ENCODE measurements at places on chromosomes 1 and 21.
A peak's percentile ranks its signal among the peaks of the same experiment; 100 is the strongest.

DNA sequence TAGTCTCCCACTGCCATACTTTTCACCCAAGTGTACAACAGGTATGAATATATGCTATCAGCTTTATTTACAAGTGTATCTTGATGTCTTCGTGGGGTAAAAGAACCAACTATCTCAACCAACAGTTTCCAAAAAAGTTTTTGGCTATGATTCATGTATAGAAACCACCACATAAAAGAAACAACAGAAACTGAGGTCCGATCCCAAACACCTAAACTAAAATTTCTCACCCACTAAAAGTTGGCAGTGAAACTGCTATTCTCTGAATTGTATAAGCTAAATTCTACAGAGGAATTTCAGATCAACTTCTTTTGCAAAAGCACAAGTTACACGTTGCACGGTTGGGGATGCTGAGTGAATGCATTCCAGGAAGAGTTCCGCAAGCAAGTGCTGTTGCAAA, 5.0 kb upstream of the KCNE1 start:
- no peak for DNase-seq

- DNase-seq = no peak
Measured at GRCh38 chr1:119946724-119947123, 50.4 kb upstream of the ADAM30 start.

GRCh38 chr1:38724160-38725131, 135.1 kb downstream of the RRAGC start:
- DNase-seq = no peak

DNA sequence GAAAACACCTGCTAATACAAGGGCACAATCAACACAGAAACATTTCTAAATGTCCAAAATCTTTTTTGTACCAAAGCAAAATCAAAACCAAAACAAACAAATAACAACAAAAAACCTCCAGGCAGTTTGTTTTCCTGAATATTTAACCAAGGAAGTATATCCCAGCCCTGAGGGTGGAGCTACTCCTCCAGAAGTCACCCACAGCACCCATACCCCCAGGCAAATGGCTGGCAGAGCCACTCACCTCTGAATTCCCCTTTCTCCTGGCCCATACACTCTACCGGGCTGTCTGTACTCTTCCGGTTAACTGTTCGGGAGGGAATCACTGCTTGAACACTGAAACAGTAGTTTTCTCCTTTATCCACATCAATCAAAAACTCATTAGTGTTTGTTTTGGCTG, 9.5 kb downstream of the F3 start:
- DNase-seq = no peak

- DNase-seq = no peak
Measured at GRCh38 chr1:61631436-61631835, 93.5 kb downstream of the TM2D1 start.

DNA sequence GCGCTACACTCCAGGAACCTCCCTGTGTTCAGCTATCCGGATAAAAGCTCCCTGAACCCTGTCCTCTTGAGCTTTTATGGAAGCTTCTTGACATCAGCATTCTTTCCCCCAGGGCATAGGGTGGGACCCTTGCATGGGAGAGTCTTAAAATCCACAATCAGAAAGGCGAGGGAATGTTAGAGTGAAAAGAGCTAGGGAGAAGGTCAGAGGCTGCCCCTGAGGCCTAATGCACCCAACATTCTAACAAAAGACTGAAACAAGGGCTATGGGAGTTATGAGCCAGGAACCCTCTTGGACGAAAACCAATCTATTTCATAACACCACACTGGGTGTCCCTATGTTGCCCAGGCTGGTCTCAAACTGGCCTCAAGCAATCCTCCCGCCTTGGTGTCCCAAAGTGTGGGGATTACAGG, 36.7 kb downstream of the NEK2 start:
- no peak for DNase-seq

GRCh38 chr1:192629612-192630011, 6.3 kb upstream of the RGS13 start:
- no peak for DNase-seq

DNA sequence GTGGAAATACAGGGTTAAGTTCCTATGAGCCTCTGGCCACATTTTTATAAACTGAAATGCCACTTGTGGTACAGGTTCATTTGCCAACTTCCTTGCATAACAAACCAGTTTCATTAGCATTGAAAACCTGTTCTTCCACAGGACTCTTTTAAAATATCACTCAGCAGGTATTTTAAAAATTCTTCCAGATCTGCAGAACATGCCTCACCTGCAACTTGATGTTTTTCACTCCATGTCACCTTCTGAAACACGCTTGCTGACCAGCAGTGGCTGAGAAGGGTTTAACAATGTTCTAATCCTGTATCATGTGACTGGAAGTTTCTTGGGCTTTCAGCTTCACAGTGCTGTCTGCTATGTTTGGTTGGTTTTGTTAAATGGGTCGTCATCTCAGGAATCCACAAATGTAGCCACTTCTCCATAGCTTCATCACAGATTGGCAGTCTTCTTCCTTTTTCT, 17.6 kb upstream of the CBR3 start:
- DNase-seq = no peak

DNA sequence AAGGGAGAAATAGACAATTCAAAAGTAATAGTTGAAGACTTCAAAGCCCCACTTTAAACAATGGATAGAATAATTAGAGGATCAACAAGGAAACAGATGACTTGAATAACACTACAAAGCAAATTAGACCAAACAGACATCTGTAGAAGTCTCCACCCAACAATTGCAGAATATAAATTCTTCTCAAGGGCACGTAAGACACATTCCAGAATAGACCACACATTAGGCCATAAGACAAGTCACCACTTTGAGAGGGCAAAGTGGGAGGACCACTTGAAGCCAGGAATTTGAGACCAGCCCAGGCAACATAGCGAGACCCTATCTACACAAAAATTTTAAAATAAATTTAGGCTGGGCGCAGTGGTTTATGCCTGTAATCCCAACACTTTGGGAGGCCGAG, 20.5 kb upstream of the RNF186 start:
- DNase-seq = no peak

DNA sequence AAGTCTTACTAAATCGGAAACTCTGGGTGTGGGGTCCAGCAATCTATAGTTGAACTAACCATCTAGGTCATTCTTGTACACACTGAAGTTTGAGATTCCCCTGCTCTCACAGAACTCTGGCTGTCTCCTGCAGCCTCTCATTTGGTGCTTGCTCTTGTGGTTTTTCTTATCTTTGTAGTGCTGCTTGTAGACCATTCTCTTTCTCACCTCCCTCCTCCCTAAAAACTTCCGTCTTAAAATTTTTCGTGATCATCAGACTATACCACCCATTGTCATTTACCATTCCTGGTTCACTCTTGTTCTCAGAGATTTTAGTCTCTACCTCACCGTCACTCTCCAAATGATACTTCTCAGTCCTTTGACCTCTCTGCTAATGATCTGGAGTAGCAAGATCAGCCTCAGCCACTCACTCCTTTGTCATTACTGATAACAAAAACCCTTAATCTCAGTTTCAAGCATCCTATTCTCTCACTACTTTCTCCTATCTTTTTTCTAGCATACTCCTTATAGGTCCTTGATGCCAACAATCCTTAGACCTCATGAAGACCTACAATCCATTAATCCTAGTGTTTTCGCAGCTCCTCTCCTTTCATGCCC, 13.0 kb upstream of the EPHX4 start:
- no peak for DNase-seq

GRCh38 chr1:89734442-89734841, 86.4 kb upstream of the LRRC8D start:
- no peak for DNase-seq

GRCh38 chr1:9610548-9610947, 21.8 kb downstream of the TMEM201 start:
- DNase-seq = no peak

- peak; percentile 9 for DNase-seq
Measured at GRCh38 chr1:19113697-19114092, 96.4 kb downstream of the UBR4 start.

- no peak for DNase-seq
Measured at GRCh38 chr1:158008630-158009029, 15.2 kb downstream of the KIRREL1 start.

GRCh38 chr1:230141021-230141648, 74.1 kb downstream of the GALNT2 start:
- no peak for DNase-seq

- DNase-seq = peak; percentile 20
Measured at GRCh38 chr1:239719642-239720258, 333.4 kb downstream of the CHRM3 start.

Data from stimulated activated CD4-positive, alpha-beta T cell treated with anti-CD3 and anti-CD28 coated beads, Interleukin-15, amount 100 ng/mL, for 48 hours (primary cell).